ENCODE measurements at places on chromosomes 5 and 9.

DNA sequence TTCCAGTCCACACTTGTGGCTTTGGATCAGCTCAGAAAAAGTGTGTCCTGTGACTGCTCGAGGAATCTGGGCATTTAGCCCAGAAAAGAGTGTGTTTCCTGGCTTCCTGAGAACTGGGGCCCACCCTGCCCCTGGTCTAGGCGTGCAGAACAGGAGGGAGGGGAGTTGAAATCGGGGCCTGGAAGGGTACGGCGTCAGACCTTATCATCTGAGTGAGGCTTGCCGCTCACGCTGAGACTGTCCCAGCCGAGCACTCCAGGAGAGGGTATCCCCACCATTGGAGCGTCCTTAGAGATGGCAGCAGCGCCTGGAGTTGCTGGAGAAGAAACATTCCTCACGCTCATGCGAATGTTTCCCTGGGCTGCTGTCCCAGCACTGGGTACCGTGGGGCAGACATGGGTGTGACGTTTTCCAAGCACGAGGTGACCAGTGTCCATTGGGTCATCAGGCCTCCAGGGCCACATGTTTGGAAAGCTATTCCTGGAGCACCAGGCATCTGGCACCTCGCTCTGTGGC lies 22.5 kb downstream of the NEK6 start:
- no peak for DNase-seq

DNA sequence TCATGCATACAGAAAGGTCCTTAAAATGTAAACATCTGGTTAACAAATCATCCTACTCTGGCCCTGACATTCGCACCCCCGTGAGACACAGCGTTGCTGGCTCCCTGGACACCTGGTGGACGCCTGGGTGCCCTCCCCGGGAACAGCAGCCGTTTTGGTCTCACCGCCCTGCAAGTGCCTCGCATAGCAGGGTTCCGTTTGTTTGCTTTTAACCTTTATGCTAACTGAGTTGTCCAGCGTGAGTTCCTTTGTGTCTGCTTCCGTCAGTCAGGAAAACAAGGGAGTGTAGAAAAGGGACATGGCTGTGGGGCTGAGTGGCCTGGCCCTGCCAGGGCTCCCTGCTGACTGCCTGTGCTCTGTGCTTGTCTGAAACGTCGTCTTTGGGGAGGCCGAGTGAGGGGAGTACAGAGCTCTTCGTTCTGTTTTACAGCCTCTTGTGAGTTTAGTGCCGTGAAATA lies 91.8 kb upstream of the CACNA1B start:
- no peak for DNase-seq

DNA sequence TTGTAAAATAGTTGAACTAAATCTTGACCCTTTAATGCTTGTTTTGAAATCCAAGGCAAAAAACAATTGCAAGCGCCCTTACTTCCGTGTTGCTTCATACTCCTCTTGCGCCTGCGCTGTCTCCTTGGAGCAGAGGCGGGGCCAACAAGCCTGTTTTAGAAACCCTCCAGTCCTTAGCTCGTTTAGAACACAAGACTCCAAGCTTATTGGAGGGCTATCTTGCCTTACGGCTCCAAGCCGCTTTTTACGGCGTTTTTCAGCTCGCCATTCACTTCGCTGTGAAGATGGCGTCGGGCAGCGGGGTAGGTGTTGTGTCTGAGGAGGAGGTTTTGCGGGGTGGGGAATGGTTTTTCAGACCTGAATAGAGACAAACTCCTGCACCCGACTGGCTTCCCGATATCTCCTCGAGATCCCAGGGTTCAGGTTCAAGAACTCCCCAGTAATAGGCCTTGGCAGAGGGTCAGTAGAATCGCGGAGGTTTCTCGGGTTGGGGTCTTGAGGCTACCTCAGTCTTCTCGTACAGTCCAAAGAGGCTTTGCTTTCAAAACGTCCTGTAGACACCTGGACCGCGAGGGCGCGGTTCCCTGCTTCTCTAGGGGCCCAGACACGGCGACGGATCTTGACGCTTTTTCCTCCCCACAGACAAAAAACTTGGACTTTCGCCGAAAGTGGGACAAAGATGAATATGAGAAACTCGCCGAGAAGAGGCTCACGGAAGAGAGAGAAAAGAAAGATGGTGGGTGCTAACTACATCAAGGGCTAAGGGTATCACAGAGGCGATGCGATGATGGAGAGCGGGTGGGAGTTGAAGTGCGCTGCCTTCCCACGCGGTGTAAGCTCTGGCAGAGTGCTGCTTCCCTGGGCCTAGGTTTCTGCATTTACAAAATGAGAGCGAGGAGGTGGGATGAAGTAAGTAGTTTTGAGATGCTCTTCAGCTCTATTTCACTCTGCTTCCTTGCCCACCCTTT lies at the start of gene ZMAT2:
TSS of gene ZMAT2 (plus strand) at position 271 of the 968 bp plus-strand sequence. CDS start at position 285, 14 bp downstream.
- peak; percentile 85 for DNase-seq

GRCh38 chr5:97420646-97421045 lies 237.6 kb upstream of the RIOK2 start:
- no peak for DNase-seq

- DNase-seq: no peak
These were observed 813.5 kb downstream of the TLE4 start for GRCh38 chr9:80385246-80385645.

GRCh38 chr9:110152704-110153374 lies 55.1 kb downstream of the C9orf152 start:
- DNase-seq: no peak

DNA sequence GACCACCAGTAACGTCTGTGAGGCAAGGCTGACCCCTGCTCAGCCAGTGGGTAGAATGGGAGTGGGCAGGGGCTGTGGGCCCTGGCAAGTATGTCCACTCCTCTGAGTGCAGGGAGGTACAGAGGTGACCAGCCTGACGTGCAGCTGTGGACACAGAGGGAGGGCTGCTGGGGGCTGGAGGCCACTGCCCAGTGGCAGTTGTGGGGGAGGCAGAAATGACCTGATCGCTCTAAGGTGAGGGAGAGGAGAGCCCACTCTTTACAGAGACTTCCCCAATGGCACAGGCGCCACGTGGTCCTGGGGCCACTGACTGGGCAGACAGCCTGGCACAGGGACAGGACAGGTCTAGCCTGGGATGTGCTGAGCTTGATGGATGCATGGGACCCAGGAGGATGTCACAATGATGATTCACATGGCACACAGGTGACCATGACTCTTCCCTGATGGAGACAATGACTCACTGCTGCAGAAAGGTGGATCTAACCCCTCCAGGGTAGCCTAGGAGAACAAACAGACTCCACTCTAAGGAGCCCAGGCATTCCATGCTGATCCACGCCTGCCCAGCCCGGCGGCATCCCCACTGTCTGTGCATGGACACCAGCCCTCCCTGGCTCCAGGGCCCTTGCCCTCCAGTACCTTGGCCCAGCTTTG lies 7.7 kb downstream of the LPCAT1 start:
- DNase-seq: no peak

GRCh38 chr9:131747352-131747751 lies 7.5 kb upstream of the RAPGEF1 start:
- no peak for DNase-seq

DNA sequence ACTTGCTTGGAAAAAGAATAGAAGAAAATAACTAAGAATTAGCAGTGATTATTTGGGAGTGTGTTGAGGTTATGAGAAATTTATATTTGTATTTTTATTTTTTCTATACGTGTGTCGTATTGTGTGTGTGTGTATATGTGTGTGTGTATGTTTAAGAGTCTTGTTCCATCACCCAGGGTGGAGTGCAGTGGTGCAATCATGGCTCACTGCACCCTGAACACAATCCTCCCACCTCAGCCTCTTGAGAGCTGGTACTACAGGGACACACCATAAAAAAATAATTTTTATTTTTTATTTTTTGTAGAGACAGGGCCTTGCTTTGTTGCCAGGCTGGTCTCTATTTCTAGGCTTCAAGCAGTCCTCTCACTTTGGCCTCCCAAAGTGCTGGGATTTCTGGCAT lies 643.8 kb downstream of the PDE4D start:
- DNase-seq: no peak

GRCh38 chr5:81140943-81141342 lies 92.2 kb upstream of the CKMT2 start:
- no peak for DNase-seq

DNA sequence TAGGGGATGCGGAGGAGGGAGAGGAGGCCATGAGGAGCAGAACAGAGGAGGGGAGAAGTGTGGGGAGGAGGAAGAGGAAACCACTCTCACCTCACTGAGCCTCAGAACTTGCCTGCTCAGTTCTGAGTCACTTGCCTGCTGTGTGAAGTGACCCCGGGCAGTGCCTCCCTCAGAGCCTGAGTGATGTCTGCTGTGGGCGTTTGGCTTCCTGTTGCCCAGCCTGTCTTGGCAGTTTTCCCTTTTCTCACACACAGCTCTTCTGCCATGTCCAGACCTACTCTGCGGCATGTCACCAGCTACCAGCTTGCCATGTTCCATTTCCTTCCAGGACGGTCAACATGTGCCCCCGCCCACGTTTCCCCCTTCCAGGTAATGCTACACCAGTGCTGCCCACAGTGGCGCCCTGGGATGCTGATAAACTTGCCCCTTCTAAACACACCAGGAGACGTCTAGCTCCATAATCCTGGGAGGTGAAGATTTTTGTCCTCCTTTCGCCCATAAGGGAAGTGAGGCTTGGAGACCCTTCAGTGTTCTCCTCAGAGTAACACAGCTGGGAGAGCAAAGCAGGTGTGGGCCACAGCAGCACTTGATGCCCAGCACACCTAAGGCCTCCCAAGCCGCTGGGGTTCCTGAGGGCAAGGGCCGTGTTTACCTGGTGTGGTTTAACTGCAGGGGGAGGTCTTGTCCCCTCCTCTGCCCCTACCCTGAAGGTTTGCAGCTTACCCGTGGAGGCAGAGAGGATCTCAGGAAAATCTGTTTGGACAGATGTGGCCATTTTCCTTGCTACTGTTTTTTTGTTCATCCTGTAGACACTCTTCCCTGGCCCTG lies 63.8 kb upstream of the RNF130 start:
- no peak for DNase-seq
